NCI-H345 (cell line): ENCODE measurements at places on chromosomes 11 and 22.

GRCh38 chr11:126716456-126717083 lies 284.0 kb downstream of the KIRREL3 start:
- peak; percentile 50 for DNase-seq

DNA sequence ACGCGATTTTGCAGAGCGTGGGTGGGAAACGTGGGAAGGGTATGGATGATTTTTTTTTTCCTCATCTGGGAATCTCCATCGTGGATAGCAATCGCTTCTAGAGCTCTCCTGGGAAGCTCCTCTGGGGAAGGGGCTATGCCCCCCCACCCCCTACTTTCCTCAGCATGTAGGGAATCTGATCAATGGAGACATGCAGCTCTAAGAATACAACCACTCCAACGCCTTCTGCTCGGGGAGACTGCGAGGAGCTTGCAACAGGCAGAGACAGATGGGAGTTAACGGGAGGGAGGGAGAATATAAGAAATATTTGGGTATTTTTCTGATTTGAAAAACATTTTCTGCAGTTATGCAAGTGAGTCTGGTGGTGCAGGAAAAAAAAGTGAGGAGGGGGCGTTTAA lies 104.6 kb upstream of the HSD17B12 start:
- DNase-seq = no peak

- DNase-seq = peak; percentile 3
Measured at GRCh38 chr11:118658429-118659313, 20.8 kb downstream of the TREH start.

DNA sequence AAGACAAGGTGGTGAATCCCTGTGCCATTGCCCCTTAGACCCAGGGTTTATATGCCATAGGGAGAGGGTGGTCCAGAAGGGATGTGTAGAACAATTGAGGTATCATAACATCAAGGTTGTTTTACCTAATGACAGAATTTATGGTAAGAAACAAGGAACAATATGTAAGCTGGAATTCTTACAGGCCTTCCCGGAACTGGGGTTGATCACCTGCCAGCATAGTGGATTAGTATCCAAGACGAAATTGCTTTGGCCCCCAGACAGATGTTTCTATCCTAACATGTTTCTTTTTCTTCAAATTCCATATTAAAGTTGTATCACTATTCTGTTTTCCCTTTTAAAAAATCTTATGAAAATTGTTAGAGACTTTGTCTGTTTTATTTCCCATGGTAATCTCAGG lies 343.8 kb upstream of the ANO3 start:
- no peak for DNase-seq

DNA sequence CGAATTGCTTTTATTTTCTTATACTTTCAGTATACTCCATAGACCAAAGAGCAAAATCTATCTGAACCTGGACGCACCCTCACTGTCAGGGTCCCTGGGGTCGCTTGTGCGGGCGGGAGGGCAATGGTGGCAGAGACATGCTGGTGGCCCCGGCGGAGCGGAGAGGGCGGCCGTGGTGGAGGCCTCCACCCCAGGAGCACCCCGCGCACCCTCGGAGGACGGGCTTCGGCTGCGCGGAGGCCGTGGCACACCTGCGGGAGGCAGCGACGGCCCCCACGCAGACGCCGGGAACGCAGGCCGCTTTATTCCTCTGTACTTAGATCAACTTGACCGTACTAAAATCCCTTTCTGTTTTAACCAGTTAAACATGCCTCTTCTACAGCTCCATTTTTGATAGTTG lies 1077.4 kb downstream of the BRD1 start:
- no peak for DNase-seq

DNA sequence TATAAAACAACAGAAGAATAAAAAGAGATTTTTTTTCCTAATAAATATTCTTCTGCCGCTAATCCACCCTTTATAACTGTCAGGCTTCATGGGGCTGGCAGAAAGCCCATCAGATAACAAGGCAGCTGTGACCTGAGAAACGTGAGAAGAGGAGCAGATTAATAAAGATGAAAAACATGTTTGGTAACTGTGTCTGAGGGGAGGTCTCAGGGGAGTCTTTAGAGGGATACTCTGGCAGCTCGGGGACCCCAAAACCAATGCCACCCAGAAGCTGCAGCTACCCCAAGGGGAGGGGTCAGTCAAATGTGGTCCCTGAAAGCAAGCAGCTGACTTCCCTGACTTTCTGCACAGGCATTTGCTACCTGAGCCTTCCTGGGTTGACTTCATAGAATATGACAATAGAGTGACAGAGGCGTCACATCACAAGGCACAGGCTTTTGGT lies 48.4 kb upstream of the POU2AF1 start:
- DNase-seq = peak; percentile 74
